Aorta (tissue), 5 donors: ENCODE measurements at places on chromosomes 7 and 10.

- DNase-seq, result no peak
Measured at GRCh38 chr7:144777005-144777839, 58.6 kb downstream of the TPK1 start.

GRCh38 chr7:76224695-76225094 lies 23.0 kb downstream of the SRRM3 start:
- no peak for DNase-seq

GRCh38 chr10:131885391-131886165 lies 15.2 kb upstream of the PPP2R2D start:
- peak; percentile 81 for DNase-seq

DNA sequence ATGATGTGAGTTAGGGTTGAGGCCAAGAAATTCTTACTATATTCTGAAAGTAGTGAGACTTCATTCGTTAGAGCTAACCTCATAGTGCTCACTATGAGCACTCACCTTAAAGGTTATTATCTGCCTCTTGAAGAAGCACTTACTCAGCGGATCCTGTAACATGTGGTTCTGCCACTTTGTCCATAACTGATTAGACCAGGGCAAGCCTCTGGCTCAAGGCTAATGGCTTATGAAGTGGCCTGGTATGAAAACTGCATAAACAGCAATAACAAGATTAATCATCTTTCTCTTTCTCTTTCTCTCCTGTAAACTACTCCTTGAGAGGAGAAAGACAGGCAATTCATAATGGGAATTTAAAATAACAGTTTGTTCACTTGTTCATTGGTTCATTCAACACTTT lies 82.8 kb downstream of the MAPK8 start:
- DNase-seq, result no peak

GRCh38 chr10:88271761-88272543 lies 311.2 kb downstream of the RNLS start:
- DNase-seq, result no peak

GRCh38 chr10:100185364-100186252 lies at the start of gene ERLIN1:
ERLIN1 (minus strand) TSS chr10:100186029; CDS start chr10:100185626, 403 bp downstream.
- peak; percentile 98 for DNase-seq

DNA sequence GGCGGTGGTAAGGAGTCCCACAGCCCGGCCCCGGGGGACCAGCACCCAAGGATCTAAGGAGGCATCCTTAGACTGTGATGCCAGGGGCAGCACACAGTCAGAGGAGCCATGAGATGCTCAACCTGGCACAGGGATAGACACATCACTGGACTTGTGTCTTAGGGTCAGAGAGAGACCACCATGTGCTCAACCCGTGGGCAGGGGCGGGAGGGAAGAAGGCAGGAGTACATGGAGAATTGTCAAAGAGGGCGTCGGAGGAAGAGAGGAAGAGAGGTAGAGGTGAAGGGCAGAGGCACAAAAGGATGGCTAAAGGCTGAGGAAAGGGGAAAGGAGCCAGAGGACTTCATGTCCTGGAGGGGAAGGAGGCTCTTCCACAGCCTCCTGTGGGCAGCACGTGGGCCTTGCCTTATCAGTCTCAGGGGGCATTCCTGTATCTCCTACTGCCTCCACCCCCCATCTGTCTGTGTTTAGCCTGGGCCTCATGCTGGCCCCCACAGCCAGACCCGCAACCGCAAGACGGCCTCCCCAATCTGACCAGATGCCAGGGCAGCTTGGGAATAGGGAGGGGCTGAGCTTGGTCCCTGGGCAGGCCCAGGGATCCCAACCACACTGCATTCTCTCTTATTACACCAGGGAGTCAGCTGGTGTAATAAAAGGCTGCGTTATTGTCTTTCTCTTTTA lies 2.2 kb downstream of the ADCY1 start:
- no peak for DNase-seq

- DNase-seq, result no peak
Measured at GRCh38 chr7:90857603-90858002, 261.5 kb downstream of the CDK14 start.

DNA sequence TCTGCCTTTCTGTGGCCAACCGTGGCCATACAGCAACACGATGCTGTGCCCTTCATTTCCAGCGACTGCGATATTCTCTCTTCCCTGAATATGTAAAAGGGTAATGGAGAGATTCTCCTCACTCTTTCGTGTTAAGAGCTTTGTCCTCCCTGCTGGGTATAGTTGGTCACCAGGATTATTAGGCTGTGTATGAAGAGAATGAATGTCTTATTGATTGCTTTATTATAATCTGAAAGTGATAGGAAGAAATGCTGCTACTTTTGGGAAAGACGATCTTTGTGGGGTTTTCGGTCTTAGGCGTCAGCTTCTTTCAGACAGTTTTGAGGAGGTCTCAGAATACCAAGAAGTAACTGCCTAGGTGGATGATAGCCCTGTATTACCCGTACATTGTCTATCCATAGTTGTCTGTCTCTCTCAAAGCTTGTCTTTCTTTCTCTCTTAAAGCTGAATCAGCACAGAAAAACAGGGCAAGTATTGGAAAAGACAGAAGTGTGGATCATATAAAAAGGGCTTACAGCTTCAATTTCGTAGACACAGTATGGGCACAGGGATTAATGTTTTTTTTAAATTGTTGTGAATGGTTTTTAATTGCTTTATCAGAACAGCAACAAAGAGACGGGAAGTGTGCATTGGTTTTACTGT lies 1.2 kb downstream of the AHCYL2 start:
- DNase-seq, result no peak

DNA sequence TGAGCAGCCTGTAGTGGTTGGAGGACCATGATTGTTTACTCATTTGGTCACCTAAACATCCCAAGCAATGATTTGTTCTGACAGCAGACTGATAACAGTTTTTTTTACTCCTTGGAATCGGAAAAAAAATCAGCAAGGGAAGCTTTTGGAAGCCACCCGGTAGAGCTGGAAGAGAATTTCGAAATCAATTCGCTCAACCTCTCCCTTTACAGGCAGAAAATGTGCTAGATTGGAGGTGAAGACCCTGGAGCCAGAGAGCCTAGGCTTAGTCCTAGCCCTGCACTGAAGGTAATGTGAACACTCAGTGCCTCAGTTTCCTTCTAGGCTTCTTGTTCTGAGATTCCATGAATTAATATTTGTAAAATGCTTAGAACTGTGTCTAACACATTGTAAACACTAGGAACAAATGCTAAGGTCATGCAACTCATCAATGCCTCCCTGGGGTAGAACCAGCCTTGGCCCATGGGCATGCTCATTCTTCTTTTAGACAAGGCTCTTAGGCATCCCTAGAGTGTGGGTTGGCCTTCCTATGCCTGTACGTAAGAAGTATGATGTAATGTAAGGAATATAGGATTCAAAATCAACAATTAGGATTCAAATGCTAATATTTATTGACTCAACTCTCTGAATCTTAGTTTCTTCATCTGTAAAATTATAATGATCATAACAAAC lies 52.7 kb downstream of the MET start:
- no peak for DNase-seq

GRCh38 chr10:93404048-93404354 lies 78.1 kb downstream of the MYOF start:
- no peak for DNase-seq

DNA sequence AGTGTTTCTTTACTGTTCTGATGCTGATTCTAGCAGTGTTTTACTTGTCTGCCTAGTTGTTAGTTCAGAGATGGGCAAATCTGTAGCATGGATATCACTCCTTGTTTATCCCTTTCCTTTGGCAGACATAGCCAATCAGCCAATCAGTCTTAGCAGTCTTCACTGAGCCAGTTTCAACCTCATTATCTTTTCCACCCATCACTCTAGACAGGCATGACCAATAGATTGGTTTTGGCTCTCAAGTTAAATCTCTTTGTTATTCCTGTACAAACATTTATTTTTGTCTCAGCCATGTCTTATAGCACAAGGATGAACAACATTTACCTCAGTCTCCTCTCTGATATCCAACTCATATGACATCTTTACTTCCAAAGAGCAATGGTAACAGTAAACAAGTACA lies 109.5 kb downstream of the PRKG1 start:
- DNase-seq, result no peak

DNA sequence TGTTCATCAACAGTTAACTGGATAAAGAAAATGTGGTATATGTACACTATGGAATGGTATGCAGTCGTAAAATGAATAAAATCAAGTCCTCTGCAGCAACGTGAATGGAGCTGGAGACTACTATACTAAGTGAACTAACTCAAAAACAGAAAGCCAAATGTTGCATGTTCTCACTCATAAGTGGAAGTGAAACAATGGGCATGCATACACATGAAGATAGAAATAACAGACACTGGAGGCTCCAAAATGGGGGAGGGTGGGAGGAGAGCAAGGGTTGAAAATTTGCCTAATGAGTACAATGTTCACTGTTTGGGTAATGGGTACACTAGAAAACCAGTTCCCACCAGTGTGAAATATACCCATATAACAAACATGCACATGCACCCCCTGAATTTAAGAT lies 179.5 kb downstream of the ZWINT start:
- no peak for DNase-seq

GRCh38 chr10:59654007-59654406 lies 55.6 kb downstream of the SLC16A9 start:
- no peak for DNase-seq

DNA sequence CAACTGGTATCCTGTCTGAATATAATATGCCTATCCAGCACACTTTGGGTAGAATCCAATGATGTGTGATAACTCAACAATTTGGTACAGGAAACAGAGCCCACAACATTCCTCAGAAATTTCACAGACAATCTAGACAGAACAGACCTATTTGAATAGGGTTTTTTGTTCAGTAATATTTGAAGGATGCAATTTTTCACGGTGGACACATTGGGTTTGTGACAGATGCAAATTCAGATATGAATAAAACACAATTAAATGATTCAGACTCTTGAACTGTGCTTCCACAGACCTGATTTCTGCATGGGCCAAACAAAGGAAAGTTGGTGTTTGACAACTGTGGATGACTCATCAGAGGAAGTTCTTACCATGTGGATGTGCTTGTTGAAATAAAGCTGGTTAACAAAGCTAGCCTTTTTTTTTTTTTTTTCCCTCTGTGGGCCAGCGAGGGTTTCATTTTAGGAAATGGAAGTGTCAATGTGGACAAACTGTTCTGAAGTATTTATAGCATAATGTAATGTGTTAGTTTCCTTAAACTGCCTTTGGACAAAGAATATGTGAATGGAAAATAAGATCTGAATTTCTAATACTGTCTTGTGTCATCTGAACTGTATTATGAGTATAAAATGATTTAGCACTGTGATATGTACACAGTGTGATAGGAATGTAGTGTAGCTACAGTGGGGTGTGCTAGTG lies 43.2 kb upstream of the FAM133B start:
- no peak for DNase-seq

GRCh38 chr7:20007510-20007909 lies 209.7 kb downstream of the MACC1 start:
- no peak for DNase-seq

DNA sequence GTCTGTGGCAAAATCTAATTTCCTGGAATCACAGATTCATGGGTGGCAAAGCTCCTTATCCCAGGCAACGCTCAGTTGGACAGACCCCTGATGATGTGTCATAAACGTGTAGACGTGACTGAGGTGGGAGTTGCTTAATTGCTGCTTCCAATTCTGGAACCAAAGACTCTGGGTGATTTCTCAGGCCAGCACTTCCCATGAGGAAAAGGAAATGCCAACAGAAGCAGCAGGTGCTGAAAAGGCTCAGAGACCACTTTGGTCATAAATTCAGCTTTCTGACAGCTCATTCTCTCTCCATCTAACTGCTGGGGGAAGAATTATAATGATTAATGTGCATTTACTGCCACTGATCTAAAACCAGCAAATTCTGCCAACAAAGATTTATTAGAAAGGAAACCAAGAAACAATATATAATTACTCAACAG lies 88.7 kb downstream of the OSBPL3 start:
- no peak for DNase-seq

GRCh38 chr10:21534604-21535493 lies 817 bp downstream of the MLLT10 start:
- DNase-seq, result peak; percentile 76

GRCh38 chr10:97796651-97797050 lies 24.9 kb upstream of the SFRP5 start:
- no peak for DNase-seq
